ENCODE measurements at places on chromosomes 6 and 20. TPM values are rescaled to one million over a fixed set of nuclear protein-coding genes. Genes with fewer than 3 reads are reported as not detected.

DNA sequence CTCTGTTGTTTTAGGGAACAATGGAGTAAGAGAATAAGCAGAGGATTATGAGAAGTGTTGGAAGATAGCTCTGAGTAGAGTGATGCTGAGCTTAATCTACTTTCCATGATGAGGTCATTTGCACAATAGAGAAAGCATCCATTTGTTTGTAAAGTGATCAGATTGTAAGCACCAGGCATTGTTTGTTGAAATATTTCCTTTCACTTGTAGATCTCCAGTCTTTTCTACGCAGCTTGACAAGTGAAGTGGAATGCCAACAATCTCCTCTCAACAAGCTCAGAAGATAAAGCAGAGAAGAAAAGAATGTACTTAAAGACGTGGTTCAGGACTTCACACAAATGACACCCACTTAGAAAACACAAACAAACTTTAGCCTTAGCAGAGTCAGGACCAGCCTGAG lies 80.1 kb upstream of the MARCKS start:
- no peak for DNase-seq

GRCh38 chr20:53216478-53216855 lies 244.3 kb downstream of the TSHZ2 start:
- DNase-seq, result no peak

- DNase-seq, result no peak
Observed at GRCh38 chr6:157401734-157402338, 20.8 kb downstream of the ZDHHC14 start.

GRCh38 chr6:89467437-89467836 lies 34.5 kb downstream of the ANKRD6 start:
- no peak for DNase-seq

DNA sequence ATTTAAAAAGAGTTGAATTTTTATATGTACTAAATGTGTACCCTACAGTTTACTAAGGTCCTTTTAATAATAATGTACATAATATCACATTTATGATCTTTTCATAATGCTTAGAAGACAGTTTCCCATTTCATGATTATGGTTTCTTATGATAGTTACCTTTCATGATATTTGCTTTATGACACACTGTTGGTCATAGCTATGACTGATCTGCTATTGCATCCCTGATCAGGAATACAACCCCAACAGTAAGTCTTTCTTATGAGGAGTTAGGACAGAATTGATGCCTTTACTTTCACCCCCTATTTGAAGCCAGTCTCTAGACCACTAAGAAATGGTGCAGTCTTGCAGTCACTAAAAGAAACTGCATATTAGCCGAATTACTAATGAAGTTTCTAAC lies 31.0 kb downstream of the LCA5 start:
- DNase-seq, result no peak

GRCh38 chr6:97915537-97915936 lies 632.5 kb upstream of the MMS22L start:
- no peak for DNase-seq

GRCh38 chr6:11113038-11113437 lies 1.5 kb upstream of the ERVFRD-1 start:
- DNase-seq, result no peak

- peak; percentile 35 for DNase-seq
Observed at GRCh38 chr20:17693444-17694001, 6.2 kb upstream of the BANF2 start.

DNA sequence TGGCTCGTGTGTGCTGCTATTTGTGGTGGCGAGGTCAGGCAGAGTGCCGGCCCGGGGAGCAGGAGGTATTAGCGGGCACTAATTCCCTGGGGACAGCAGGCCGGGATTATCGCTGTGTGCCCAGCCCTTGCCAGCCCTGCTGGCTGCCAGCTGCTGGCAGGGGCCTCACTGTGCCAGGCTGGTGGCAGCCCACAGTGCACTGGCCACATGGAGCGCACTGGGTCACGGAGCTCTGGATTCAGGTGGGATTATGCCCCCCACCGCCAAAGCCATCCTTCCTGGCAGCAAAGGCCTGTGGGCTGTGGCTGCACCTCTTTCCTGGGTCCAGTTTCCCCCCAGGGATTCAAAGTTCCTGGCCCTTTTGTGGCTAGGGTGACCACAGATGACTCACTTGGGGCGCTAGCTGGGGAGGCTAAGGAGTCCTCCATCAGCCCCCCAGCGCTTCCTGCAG lies 59.7 kb downstream of the YTHDF1 start:
- DNase-seq, result no peak

DNA sequence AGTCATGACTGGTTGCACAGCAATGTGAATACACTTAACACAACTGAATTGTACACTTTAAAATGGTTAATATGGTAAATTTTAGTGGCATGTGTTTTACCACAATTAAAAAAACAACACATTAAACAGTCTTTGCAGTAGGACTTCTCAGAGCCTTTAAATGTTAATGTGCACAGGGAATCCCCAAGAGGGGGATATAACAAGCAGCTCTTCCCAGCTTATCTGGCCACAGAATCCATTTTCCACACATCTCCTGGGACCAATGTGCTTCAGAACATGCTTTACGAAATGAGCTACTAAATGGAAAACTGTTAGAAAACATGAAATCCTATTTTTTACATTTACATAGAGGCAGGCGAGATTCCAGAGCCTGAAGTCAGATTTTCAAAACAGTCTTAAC lies 44.4 kb downstream of the FYN start:
- DNase-seq, result no peak

GRCh38 chr6:155779456-155779855 lies 323.8 kb upstream of the NOX3 start:
- no peak for DNase-seq

DNA sequence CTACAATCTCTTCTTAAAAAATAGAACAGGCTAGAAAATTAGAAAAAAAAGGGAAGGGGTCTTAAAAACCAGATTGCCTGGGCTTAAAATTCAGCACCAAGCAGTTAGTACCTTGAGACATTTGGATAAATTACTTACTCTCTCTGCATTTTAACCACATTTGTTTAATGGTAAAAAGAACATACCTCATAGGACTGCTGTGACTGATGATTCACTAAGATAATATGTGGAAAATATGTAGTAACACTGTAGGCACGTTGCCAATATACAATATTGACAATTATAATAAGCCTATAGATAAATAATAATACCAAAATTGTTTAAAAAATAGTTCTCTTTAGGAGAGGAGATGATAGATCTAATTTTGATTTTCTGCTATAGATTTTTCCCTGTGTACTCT lies 750.4 kb downstream of the TENT5A start:
- no peak for DNase-seq

GRCh38 chr20:9028419-9028818 lies 40.5 kb upstream of the PLCB4 start:
- DNase-seq, result no peak

The TREML1 gene
- 0.48 TPM for polyA plus RNA-seq

The LY6G6F gene
- not detected for polyA plus RNA-seq

The HLA-G gene
- 0.09 TPM for polyA plus RNA-seq

The SUMO4 gene
- polyA plus RNA-seq, result 0.39 TPM

The SLC17A1 gene
- polyA plus RNA-seq, result not detected

The CLPSL2 gene
- polyA plus RNA-seq, result not detected
